Inflammatory macrophage (primary cell): ENCODE measurements at places on chromosomes 5 and 9.

GRCh38 chr9:127311239-127311741 lies 46.7 kb downstream of the GARNL3 start:
- peak; percentile 13 for DNase-seq

- DNase-seq = peak; percentile 27
Observed at GRCh38 chr5:10333154-10334006, 20.1 kb upstream of the MARCHF6 start.

GRCh38 chr5:1294206-1294834 lies 548 bp downstream of the TERT start:
- DNase-seq = no peak

- DNase-seq = peak; percentile 28
Observed at GRCh38 chr9:107539427-107540163, 50.0 kb upstream of the KLF4 start.

DNA sequence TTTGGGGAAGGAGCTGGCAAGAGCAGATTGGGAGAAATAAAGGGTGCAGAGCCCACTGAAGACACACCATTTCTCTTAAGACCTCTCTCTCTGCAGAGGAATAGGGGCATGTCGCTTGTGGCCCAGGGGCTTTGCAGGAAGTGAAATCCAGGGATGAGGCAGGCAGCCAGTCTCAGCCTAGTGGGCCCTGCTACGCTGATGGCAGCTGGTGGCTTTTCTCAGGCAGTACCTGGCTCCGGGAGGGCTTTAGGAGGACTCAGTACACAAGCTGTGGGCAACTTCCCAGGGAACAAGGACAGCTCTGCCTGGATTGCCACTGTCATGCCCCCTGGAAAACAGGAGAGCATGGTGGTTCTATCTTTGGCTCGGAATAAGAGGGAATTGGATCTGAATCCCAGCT lies 76.2 kb upstream of the NEURL1B start:
- no peak for DNase-seq

DNA sequence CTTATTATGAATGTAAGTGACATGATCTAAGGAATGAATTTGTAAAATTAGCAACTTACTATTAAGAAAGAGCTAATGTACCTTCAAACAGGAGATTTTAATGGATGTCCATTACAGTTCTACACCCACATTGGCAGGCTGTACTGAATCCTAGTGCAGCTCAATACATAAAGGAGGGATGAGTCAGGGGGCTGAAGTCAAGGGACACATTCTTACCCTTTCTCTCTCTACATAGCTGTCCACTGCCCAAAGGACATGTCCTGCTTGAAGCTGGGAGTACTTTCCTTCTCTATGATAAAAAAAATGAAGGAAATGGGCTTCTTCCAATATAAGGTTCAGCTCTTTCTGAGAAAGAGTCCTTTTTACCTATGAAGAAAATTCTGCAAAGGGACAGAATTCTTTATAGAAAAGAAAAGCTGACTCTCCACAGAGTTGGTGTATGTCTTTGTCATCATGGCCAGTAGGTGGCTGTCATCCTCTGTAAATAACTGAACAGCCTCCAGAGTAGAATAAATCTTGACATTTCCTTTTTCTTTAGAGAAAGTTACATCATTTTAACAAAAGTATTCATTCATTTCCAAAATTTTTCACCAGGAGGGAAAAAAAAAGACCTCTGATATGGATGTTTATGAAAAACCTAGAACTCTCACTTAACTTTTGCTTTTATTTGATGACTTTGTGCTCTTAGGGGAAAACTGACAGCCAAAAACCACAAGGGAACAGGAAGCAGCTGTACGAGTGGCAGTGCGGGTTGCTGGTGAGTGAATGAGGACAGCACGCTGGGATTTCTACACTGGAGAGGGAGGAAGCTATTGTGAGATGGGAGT lies 13.1 kb upstream of the IFNA14 start:
- peak; percentile 80 for DNase-seq

- DNase-seq = no peak
Observed at GRCh38 chr5:181160152-181160754, 12.9 kb downstream of the OR2V2 start.

- DNase-seq = no peak
Observed at GRCh38 chr5:102216678-102217077, 79.4 kb downstream of the SLCO4C1 start.

- no peak for DNase-seq
Observed at GRCh38 chr5:17182494-17182893, 34.9 kb upstream of the BASP1 start.

DNA sequence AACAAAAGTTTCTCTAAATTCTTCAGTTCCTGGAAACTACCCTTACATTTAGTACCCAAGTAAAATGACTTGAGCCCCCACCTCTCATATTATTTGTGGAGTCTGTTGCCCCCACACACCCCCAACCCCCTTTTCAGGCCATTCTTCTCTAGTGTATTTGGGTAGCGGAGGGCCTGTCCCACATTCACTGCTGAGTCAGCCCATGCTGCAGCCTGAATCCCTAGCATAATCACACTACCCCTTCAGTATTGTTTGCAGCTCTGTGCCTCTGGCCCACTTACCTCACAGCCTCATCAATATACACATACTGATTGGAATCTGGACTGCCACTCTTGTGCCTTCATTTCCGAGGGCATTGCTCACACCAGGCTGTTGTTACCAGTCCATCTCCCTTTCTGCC lies 26.8 kb downstream of the RGS7BP start:
- DNase-seq = no peak

DNA sequence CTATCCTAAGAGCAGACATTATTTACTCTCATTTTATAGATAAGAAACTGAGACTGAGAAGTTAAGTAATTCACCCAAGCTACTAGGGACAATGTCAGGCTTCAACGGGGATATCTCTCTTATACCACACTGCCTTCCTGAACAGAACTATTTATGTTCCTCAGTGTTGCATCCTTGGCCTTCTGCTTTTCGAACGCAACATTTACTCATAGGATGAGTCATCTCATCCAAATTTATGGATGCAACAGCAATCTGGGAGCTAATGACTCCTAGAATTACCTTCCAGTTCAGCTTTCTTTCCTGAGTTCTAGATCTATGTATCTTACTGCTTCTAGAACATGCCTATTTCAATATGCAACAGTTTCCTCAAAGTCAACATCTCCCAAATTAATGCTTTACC lies 103.6 kb upstream of the PAM start:
- DNase-seq = no peak

- no peak for DNase-seq
Observed at GRCh38 chr5:17991775-17992174, 357.5 kb downstream of the TAF11L14 start.

DNA sequence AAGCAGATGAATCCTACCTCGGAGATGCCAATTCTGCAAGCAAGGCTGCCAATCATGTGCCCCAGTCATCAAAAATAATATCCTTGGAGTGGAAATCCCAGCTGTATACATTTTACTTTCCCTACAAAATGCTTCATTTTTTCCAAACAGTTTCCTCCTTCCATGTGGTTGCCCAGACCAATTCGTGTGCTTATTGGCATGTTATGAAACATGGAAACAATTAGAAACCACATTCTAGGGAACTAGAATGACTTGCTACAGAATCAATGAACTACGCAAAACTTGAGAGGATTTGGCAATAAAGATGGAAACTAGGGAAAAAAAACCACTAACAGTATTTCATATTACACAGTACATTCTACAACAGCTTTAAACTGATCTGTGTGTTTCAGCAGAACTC lies 584.5 kb upstream of the DMAC1 start:
- DNase-seq = peak; percentile 40

DNA sequence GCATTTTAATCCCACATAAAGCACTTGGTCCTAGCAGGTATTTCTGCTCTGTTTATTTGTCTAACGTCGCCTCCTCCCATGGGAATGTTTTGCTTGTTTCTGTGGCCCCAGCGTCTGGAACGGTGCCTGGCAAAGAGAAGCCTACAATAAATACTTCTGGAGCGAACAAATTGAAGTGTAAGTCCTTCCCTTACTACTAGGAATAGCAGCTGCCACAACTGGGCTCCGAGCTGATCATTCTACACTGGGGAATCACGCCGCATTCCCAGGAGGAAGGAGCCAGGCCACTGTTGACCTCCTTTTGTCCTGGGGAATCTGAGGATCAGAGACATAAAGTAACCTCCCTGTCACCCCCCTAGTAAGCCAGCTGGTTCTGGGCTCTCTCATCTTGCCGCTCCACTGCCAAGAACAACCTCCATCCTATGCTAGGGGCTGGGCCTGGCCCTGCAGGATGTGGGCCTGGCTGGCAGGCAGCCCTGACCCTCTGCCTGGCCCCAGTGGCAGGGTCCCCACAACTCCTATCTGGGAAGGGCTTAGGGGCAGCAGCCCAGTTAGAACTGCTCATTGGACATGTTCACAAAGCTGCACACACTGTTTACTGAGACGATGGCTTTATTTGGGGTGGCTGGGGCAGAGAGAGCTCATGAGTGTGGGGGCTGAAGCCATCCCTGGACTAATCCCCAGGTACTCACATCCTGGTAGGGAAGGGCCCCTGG lies 82.8 kb downstream of the GTF3C4 start:
- no peak for DNase-seq
